Occipital lobe (tissue), 3 donors: ENCODE measurements at places on chromosomes 13 and 19. TPM values are rescaled to one million over a fixed set of nuclear protein-coding genes. Genes with fewer than 3 reads are reported as not detected.

The RFPL4AL1 gene
- not detected for total RNA-seq

The PSG7 gene
- not detected for total RNA-seq

The KLK5 gene
- total RNA-seq: not detected

The DENND1C gene
- total RNA-seq: not detected

The ACP7 gene
- not detected for total RNA-seq

The FBXO17 gene
- total RNA-seq: 3.6 TPM

The NLRP11 gene
- not detected for total RNA-seq

The KLK4 gene
- not detected for total RNA-seq

The URAD gene
- total RNA-seq: not detected

The THSD1 gene
- total RNA-seq: 15.0 TPM

GRCh38 chr13:77810878-77811277 is 107.8 kb downstream of the EDNRB start:
- no peak for DNase-seq

GRCh38 chr19:4831304-4831978 is at the start of gene TICAM1:
Gene TICAM1, minus strand, starts transcription at chr19:4831712. Its CDS starts 13,335 bp downstream, at chr19:4818377.
- no peak for DNase-seq

DNA sequence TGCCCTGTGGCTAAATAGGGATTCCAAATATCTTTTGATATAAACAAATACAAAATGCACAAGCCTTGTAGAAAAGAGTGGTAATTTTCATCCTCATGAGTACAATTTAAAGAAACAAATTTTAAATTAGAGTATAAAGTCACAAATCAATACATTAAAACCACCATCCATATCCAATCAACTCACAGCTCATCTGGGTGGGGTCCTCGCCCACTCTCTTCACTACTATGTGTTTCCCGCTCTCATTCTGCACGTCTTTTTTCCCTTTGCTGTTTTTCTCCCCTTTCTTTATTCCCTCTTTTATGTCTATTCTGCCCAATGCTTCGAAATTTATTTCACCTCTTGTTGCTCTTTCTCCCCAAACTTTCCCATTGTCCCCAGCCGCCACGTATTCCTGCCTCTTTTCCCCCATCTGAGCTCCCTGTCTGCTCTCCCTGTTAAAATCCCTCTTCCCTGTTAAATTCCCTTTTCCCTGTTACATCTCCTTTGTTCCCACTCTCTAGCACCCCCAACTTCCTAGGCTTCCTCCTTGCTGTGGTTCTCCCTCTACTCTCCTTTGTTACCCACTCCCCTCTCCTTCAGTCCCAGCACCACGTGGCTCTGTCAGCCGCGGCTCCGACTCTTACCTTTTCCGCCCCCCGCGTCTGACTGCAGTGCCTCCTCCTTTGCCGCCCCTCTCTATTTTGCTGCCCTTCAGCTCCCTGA is 1.3 kb downstream of the ZNF616 start:
- no peak for DNase-seq

GRCh38 chr19:18713550-18714117 is 30.2 kb downstream of the CRTC1 start:
- DNase-seq: no peak

DNA sequence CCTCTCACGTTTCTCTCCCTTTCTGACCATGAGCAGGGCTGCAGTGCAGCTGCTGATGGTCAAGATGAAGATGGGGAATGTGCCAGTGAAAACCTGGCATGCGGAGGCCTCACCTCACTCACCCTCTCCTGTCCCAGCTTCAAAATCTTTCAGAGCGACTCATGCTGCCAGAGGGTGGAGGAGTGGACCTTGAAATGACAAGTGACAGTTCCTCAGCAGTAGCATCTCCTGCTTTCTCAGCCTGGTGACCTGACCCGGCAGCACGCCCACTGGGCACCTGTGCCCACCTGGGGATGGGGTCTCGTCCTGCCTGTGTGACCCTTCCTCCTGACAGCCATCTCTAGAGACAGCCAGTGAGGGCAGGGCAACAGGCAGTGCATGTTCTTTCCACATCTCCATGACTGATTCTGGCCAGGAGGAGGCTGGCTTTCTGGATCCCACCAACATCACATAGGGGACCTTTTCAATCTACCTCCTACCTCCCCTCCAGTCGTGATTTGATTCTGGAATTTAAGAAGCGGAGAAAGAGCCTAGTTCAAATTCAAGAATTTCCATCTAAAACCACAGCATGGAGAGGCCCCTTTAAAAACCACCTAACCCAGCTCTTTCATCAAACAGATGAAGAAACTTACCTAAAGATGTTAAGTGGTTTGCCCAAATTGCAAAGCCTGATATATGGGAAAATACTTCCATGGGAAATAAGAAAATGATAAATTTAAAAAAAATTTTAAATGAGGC is 45.8 kb downstream of the RFX2 start:
- no peak for DNase-seq

- no peak for DNase-seq
Observed at GRCh38 chr19:49492573-49493405, 3.4 kb upstream of the RPS11 start.

DNA sequence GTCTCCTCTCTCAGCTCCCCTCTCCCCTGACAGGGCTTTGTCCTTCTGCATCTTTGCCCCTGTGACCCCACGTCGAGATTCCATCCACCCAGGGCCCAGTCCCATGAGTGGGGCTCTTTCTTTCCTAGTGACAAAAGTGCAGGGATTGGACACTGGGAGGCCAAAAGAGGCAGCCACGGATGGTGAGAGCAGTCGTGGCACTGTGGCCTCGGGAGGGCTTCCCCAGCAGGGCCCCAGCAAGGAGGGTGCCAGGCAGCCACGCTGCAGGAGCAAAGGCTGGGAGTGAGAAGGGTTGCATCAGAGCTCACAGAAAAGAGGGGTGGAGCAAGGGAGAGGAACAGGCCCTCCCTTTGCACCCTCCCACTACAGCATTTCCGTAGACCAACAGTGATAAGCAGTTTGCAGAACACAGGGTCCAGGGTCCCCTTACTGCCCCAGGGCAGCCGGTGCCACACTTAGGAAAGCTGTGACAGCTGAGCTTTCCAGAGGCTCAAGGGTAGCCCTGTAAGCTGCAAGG is 4.9 kb downstream of the ZSCAN1 start:
- no peak for DNase-seq

DNA sequence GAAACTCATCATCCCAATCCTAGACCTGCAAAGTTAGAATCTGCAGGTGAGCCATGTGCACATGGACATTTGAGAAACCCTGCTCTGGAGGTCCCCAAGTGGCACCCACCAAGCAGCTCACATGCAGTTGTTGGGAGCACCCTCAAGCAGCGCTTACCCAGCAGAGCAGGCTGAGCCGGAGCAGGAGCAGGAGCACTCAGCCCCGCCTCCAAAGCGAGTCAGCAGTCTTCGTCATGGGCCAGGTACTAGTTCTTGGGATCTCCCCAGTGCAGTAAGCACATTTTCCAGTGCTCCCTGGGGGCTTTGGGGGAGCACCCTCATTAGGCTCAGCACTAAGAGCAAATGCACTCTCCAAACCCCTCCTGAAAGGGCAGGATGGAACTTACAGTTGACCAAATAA is 572.7 kb downstream of the IRS2 start:
- no peak for DNase-seq

DNA sequence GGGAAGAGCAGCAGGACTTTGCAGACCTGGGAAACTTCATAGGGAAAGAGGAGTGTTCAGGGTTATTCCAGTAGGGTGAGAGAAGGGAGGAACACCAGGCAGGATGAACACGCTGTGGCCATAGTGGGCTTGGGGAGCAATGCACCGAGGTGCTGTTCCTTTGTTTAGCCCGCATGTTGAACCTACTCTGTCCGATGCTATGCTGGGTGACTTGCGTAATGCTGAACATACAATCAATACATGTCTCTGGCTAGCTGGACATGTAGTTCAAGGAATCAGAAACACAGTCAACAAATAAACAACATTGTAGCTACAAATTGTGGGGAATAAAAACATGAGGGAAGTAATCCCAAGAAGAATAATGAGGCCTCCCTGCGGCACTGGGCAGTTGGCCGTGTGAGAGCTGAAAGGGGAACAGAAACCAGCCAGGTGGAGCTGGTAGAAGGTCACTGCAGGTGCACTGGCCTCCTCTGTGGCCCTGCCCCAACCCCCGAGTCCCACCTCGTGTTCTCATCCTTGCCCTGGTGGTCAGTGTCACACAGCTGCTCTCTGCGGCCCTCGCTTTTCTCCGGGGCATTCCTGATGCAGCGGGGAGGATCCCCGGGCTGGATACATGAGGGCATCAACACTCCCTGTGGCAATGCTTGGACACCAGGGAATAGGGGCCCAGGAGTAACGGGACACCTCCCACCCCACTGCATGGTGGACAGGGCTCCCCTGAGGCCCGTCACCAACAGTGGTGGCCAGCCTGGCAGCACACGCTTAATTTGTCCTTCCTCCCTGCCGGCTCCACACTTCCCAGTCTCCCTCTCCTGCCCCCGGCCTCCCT is 36.9 kb upstream of the TUBGCP3 start:
- DNase-seq: no peak

- DNase-seq: no peak
Observed at GRCh38 chr13:114097212-114097892, 35.1 kb downstream of the RASA3 start.

- no peak for DNase-seq
Observed at GRCh38 chr13:95156208-95156607, 145.0 kb downstream of the ABCC4 start.

DNA sequence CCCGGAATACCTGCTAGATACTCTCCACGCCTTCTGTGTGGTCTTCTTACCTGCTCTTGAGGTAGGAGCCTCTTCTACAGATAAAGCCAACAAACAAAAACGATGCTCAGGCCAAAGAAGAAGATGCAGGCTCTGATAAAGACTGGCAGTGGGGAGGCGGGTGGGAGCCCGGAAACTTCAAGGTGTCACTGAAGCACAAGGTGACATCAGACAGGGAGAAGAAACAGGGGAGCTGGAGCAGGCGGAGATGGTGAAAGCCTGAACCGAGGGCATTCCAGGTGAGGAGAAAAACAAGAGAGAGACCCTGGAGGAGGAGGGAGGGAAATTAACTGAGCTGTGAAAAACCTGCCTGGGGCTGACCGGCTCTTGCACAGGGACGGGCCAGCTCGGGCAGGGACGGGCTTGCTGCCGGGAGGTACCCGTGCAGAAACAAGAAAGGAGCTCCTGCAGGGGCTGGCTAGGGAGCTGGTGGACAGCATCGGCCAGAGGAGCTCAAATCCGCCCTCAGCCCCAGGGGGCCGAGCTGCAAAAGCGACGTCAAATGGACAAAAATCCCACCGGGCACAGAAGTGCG is 19.0 kb downstream of the GNG7 start:
- DNase-seq: no peak

- no peak for DNase-seq
Observed at GRCh38 chr13:73303851-73304250, 245.0 kb downstream of the KLF5 start.

DNA sequence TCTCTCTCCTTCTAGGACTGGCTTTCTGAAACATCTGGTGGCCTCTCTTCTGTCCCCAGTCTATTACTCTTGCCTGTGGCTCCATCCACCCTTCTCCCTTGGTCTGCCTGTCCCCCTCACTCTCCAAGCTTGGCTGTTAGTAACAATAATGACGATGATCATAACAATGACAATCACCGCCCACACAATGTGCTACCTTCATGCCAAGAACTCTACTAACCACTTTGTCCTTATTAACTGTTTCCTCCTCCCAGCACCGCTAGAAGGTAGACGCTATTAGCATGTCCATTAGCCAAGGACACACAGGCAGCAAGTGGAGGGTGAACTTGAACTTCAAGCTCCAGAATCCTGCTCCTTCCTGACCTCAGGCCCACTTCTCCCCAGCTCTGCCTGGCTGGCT is 2.7 kb downstream of the GYS1 start:
- no peak for DNase-seq

- no peak for DNase-seq
Observed at GRCh38 chr13:92991692-92992091, 234.9 kb upstream of the GPC6 start.

DNA sequence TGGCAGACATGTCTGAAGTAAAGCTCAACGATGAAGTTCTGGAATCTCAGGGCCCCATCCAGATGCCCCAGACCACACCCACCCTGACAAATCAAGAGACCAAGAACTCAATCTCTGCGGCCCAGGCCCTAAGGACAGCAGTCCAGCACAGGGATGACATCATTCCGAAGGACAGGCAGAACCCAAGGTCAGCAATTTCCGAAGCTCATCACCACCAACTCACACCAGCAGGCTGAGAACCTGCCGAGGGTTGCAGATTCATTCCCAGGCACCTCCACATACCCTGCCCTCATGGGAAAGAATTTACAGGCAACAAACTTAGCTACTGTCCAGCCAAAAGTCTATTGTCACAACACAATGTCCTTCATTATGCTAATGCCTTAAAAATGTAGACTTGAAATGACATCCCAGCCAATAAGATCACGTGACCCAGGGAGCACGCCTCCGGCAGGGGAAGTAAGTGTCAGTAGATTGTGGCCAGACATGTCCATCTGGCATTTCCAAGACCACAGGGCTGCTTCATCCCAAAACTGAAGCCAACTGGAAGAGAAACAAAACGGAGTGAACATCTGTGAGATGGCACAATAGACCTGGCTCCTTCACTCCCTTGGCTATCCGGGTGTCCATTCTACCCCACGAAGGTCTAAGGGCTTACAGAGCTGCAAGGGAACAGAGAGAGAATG is 98.8 kb downstream of the CRYL1 start:
- DNase-seq: no peak

GRCh38 chr13:23683084-23683483 is 112.9 kb downstream of the TNFRSF19 start:
- DNase-seq: no peak

DNA sequence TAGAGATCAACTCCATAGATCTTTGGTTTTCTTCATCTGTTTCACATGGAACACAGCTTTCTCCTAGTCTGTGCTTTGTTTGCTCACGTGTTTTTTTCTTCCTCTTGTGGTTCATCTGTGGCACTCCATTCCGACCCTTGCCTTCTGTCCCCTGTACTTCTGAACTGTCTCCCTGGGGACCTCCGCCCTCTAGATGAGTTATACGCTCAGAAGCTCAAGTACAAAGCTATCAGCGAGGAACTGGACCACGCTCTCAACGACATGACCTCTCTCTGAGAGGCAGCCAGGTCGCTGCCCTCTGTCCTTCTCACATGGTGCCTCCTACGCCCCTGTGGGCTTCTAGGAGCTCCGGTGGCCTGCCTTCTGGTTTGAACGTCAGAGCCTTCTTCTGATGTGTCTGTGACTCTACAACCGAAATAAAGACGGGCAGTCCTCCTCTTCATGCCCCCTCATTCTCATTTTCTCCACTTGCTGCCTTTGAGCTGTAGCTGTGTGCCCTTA is 16.6 kb upstream of the RAB8A start:
- no peak for DNase-seq

DNA sequence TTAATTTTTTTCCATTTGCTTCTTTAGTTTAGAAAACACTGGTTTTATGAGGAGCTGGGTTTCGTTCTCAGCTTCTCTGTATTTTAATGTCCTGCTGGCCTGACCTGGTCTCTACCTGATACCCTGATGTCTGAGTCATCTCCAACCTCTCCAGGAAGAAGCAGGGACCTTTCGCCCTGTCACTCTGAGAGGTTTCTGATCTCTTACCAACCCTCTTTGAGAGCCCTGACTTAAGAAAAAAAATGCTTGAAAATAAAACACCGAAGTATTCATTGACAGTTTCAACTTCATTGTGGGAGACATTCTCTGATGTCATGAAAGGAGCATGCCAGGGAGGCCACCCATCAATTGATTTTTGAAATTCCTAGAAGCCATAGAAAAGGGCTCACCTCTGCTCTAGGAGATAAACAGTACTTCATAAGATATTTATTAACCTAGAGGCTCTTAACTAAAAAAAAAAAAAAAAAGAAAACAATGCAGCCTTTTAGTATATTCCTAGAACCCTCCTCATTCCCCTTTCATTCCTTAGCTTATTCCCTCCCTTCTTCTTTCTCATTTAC is 234.8 kb downstream of the ENOX1 start:
- DNase-seq: no peak

- DNase-seq: no peak
Observed at GRCh38 chr19:58434217-58434616, 5.7 kb downstream of the ZNF132 start.

GRCh38 chr13:65844266-65844841 is 1385.8 kb downstream of the PCDH9 start:
- no peak for DNase-seq
